Dermis blood vessel endothelial cell (primary cell): ENCODE measurements at places on chromosomes 2 and 18.

DNA sequence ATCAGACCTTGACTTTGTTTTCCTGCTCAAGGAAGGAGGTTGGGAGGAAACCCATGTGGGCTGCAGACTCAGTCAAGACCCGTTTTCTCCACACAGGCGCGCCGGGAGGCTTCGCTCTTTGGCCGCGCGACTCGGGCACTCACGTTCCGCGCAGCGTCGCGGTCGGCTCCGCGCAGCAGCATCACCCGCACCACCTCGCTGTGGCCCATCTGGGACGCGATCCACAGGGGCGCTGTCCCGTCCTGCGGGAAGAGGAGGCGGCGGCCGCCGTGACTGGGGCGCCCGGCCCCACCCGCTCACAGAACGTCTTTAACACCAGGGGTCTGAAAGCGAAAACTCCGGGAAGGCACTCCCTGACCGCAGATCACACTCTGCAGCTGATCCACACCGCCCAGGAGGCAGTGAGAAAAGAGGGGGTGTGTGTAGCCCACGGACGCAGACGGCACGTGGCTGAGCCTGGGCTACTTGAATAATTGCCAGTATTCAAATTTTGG lies 33.1 kb upstream of the NPC1 start:
- DNase-seq, result peak; percentile 15

DNA sequence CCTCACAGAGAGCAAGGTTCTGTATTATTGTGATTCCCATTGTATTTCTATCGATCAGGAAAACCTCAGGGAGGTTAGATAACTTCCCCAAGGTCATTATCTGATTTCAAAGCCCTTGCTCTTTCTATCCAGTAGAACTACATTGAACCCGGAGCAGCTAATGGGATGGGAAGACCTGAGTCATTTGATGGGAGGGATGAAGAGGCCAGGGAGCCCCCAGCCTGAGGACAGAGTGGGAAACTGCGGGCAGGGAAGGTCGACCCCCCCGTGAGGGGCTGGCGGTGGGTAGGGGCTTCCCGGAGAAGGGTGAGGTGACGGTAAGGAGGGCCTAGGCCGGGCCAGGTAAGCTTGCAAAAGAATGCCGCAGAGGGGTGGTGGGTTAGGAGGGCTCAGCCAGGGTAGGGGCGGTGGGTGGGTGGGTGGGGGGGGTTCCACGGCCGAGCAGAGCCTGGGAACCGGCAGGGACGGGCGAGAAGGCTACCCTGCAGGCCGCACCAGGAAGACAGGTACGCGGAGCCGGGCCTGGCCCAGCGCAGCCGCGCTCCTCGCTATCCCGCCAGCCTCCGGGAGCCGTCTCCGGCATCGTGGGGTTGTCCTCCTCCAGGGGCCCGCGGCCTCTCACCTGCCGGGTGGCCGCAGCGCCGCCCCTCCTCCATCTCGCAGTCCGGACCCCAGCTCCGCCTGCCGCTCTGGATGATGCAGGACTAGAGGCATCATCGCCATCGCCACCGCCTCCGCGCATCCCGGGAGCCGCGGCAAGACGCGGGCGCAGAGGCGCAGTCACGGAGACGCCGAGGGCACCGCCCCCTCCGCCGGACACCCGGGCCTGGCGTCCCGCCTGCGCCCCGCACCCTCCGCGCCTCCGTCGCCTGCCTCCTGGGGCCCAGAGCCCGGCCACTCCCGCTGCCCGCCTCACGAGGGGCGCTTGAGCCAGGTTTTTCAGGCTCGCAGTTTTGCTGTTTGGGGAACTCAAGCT lies at the start of gene GPR75:
Gene GPR75, minus strand, starts transcription at position 762 of the 976 bp plus-strand sequence. CDS start 5,211 bp downstream, outside the sequence.
- DNase-seq, result no peak

DNA sequence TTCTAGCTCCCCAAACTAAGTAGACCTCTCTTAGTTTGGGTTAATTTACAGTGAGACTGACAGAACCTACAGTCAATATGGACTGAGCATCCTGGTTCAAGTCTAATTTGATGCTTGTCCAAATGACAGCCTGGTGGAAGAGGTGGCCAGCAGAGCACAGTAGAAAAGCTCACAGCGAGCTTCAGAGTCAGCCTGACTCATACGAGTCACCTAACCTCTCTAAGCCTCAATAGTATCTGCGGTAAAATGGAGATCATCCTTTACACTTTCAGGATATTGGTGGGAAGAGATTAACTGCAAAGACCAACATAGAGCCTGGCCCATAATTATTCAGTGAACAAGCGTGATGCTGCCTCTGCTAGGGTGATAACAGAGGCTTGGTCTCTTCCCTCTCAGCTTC lies 54.5 kb downstream of the DOCK10 start:
- no peak for DNase-seq

GRCh38 chr2:238939074-238939473 lies 91.2 kb downstream of the TWIST2 start:
- DNase-seq, result no peak

DNA sequence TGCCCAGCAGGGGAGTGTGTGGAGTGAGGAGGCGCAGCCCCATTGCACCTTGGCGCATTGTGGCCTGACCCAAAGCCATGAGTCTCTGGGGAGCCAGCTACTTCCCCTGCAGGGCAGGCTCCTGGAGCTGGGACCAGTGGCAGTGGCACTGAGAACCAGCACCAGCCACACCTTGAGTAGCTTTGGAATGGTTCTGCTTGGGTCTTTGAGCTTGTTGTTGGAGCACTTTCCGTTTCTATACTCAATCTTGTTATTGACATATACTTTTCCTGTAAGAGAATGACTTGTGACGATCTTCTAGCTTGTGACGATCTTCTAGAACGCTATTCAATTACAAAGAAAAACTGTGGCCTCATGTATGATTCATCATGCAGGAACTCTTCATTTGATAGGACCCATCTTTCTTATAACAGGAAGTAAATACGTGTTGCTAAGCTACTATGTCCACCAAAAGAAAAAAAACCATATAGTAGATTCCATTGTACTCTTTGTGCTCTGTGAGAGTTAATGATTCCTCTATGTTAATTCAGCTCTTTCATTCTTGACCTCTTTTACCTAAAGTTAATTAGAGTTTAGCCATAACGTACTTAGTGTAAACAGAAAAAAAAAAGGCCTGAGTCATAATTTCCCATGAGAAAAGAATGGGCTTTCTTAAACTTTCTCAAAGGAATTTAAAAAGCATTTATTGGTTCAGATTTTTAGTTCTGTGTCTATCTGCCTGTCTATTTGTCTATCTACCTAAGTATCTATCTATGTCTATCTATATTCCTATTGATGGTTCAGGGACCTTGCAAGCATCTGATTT lies 113.1 kb downstream of the GATA6 start:
- peak; percentile 97 for DNase-seq
